Activated CD4-positive, alpha-beta memory T cell treated with anti-CD3 and anti-CD28 coated beads, Interleukin-2, amount 10 ng/mL, durations not matched to agents 7 days and 5 days (primary cell): ENCODE measurements at places on chromosomes 12 and 14. TPM values are rescaled to one million over a fixed set of nuclear protein-coding genes. Genes with fewer than 3 reads are reported as not detected.

The CACNB3 gene
- 34.2 TPM for total RNA-seq

The DNAI7 gene
- not detected for total RNA-seq

The FOXA1 gene
- total RNA-seq = not detected

DNA sequence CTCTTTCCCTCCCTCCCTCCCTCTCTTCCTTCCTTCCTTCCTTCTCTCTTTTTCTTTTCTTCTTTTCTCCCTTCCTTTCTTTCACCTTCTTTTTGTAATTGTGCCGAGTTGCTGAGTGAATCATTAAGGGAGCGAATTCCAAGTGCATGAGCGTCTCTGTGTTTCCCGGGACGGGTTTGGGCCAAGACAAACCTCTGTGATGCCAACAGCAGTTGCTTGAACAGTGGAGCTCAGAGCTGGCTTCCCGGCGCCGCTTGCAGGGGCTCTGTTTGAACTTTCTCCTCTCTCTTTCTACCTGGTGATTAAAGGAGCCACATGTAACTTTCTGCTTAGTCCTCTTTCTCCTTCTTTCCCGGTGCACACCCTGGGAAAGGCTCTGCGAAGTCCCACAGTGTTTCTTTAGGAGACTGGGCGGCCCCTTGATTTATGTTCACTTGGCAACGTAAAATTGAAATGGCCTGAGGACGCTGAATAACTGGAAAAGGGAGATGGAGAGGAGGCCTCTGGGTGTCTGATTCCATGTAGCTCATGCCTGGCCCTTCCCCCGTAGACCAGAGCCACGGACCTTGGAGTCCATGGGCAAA, 33.7 kb upstream of the MAP1LC3B2 start:
- DNase-seq = no peak

DNA sequence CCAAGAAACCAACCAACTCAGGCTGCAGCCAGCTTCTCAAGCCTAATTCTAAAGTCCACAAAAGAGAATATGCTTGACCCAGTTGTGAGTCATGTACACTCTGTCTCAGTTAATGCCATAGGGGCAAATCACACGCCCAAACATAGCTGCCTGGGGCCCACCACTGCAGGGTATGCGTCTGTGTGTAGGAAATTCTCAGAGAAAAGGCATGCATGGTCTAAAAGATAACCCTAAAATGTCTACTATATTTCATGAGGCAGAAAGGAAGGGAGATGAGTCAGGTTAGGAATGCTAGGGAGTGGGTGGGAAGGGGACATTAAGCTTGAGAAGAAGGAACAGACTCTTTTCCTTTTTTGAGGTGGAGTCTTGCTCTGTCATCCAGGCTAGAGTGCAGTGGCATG, 22.3 kb upstream of the SPTLC2 start:
- DNase-seq = no peak

DNA sequence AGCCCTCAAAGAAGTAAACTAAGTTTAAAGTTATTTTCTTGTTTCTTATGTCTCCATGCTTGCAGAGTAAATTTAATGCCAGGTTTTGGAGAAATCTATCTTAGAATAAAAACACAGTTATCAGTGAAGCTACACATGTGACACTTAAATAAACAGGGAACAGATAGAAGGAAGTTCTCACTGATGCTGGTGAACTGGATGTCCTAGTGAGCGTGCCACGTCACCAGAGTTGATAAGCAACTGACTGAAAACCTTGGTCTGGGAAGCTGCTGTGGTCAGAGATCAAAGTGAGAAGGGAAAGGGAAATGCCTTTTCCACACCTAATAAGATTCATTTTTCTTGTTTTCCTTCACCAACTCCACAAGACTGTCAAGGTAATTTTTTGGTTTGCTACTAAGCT, 74.8 kb upstream of the PCED1B start:
- DNase-seq = no peak

GRCh38 chr12:103138538-103138937, 181.1 kb downstream of the ASCL1 start:
- no peak for DNase-seq

DNA sequence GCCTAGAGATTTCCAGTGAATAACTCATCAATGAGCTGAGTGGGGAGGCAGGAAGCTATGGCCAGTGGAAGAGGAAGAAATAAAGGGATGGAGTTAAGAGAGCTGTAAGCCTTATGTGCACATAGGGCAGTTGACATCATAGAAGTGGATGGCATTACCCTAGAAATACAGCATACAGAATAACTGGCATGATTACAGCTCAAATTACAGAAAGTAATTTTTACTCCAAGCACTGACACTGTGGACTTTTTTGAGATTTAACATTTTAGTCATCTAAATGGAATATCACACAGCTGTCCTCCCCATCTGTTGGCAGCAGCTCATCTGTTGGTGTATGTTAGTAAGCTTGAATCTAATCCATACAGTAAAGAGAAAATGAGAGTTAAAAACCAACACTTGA, 5.4 kb upstream of the IPO8 start:
- DNase-seq = no peak

GRCh38 chr12:174124-174523, 39.8 kb downstream of the SLC6A12 start:
- no peak for DNase-seq

DNA sequence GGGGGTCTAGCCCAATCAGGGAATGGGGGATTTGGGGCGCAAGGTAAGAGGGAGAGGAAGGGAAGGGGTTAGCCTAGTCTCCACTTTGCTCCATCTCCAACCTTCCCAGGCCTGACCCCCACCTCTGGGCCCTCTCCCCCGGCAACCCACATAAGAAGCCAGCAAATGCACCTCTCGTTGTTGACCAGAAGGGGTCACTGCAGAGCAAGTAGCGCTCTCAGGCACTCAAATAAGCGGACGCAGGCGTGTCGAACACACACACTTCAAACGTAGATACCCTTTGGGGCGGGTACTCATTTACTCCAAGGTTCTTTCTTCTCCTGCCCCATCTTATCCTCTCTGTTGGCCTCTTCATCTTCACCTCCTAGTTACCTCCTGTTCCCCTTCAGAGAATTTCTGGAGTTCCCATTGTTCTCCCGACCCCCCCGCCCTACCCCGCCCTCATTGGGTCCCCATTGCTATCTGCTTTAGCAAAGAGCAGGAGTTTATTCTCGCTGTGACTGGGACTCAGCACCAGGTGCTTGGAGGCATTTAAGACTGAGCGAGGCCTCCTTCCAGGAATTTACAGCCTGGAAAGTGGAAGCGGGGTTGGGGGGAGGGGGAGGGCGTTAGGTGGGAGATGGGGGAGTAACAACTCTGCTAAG, 1.5 kb upstream of the SRRM4 start:
- DNase-seq = peak; percentile 21

DNA sequence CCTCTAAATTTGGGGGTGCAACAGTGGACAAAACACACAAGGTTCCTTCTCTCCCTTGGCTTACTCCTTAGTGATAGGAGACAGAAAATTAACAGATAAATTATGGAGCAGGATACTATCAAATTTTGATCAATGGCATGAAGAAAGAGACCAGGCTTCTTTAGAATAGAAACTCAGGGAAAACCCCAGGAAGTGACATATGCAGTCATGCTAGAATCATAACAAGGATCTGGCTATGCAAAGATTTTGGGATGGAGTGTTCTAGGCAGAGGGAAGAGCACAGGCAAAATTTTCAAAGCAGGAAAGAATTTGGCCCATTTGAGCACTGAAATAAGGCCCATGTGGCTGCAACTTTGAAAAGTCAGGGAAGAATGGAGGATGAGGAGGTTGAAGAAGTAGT, 182.3 kb upstream of the PLEKHG7 start:
- no peak for DNase-seq

DNA sequence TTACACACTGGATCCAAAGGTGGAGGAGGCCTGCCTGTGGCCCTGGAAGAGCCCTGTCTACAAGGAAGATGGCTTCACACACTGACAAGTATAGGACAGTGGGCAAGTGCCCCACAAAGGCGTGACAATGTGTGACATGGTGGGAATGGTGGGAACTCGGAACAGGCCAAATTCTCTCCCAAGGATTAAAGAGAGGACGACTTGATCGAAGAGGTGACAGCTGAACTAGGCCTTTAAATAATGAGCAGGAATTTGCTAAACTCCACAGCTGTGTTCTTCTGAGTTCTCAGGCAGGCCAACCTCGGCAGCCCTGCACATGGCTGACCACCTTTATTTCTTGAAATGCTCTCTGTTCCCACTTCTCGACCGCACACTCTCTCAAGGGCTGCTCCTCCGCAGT, 23.8 kb downstream of the POMT2 start:
- DNase-seq = no peak

DNA sequence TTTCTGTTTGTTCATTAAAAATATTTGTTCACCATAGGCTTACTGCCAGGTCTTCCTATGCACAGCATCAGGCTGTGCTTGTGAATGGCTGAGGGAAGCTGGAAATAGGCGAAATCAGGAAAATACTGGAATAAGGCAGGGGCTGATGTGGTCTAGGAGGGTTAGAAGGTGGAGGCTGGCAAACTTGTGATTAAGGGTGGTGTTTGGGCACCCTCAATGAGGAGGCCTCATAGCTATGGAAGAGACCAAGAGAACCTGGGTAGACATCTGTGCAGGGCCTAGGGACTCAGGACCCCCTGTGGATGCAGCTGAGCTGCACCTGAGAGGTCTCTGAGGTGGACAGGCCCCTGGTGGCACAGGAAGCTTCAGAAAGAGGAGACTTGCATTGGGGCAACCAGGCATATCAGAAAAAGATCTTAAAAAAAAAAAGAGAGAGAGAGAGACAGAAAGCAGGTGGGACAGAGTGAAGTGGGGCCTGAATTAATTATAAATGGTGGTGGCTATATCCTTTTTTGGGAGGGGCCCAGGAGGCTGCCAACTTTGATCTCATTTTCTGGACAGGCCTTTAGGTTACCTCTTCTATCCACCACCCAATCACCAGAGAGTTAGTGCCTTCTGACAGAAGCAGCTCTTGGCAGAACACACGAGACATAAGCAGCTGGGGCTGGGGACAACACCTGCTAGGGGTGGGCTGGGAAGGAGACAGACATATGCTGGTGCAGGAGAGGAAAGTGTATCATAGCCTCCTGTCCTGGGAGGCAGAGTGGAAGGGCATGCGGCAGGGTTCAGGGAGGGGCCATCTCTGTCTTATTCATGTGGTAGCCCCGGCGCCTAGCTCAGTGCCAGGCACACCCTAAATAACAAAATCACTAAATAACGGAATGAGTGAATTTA, 46.7 kb upstream of the ATP23 start:
- no peak for DNase-seq

GRCh38 chr12:50276912-50277671, 6.2 kb downstream of the LIMA1 start:
- DNase-seq = no peak
